COR-L47 (cell line): ENCODE measurements at places on chromosomes 6 and 20.

DNA sequence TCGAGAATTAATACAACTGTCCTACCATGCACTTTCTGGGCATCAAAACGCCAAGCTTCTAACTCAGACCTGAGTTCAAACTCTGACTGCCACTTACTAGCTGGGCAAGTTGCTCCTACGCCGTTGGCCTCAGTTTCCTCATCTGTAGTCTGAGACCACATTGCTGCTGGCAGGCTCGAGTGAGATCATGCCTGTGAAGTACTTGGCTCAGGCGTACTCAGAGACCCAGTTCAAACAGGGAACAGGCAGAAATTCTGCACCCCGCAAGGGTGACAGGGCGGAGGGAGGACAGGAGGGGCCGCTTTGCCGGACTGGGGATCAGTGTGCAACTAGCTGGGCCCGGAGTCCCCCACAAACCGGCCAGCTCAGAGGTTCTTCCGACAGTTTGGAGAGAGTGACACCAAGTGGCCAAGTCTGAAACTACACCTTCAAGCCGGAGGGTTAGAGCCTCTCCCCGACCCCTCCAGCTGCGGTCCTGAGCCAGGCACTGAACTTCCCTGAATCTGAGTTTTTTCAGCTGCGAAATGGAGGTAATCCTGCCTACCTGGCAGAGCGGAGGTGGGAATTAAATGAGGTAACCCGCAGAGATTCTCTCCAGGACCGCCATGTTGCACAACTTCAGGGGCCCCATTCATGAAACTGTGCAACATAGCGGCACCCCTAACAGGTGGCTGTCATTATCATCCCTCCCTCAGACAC is 46.0 kb upstream of the PTPN1 start:
- DNase-seq: peak; percentile 10

- no peak for DNase-seq
Measured at GRCh38 chr6:115891111-115891669, 169.5 kb downstream of the FRK start.

GRCh38 chr6:37668251-37668650 is 29.4 kb downstream of the MDGA1 start:
- no peak for DNase-seq

- DNase-seq: no peak
Measured at GRCh38 chr6:15511248-15512125, 151.3 kb downstream of the DTNBP1 start.

- no peak for DNase-seq
Measured at GRCh38 chr20:9422321-9423057, 91.9 kb upstream of the LAMP5 start.

DNA sequence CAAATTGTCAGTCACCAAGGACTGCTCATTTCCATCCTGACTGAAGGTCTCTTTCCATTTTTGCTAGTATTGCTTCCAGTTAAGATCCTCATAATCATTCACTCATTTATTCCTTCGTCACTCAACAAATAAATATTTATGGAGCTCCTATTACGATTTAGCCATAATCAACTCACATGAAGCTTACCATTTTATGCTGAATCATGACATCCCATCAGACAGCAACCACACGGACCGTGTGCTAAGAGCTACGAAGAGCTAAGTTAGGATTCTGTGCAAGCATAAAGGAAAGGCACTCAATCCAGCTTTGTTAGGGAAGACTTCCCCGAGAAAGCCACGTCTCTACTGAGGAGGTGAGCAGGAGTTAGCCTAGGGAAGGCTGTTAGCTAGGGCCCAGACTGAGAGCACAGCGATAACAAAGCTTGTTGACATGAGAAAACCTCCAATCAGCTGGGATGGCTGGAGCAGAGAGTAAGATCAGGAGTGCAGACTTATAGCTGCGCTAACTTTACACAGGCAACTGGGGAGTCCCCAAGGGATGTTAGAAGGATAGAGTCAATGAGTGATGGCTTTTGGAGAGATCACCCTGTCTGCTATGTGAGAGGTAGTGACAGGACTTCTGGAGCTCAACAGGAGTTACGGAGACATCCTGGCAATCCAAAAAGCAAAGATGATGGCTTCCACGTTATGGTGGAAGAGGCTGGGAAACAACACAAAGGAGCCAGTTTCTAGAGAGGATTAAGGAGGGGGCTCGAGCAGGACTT is 2.6 kb upstream of the GID8 start:
- no peak for DNase-seq

DNA sequence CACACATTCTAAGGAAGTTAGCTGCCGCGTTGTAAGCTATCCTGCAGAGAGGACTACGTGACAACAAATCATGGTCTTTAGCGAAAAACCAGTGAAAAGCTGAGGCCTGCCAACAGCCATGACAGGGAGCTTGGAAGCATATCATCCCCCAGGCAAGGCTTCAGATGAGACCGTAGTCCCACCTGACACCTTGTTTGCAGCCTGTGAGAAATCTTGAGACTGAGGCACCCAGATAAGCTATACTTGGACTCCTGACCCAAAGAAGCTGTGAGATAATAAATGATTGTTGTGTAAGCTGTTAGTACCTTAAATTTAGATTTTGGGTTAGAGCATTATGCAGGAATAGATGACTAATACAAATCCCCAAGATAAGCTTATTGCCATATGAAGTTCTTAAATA is 45.4 kb upstream of the SENP6 start:
- DNase-seq: no peak

GRCh38 chr6:112691289-112691688 is 344.2 kb downstream of the RFPL4B start:
- DNase-seq: no peak

DNA sequence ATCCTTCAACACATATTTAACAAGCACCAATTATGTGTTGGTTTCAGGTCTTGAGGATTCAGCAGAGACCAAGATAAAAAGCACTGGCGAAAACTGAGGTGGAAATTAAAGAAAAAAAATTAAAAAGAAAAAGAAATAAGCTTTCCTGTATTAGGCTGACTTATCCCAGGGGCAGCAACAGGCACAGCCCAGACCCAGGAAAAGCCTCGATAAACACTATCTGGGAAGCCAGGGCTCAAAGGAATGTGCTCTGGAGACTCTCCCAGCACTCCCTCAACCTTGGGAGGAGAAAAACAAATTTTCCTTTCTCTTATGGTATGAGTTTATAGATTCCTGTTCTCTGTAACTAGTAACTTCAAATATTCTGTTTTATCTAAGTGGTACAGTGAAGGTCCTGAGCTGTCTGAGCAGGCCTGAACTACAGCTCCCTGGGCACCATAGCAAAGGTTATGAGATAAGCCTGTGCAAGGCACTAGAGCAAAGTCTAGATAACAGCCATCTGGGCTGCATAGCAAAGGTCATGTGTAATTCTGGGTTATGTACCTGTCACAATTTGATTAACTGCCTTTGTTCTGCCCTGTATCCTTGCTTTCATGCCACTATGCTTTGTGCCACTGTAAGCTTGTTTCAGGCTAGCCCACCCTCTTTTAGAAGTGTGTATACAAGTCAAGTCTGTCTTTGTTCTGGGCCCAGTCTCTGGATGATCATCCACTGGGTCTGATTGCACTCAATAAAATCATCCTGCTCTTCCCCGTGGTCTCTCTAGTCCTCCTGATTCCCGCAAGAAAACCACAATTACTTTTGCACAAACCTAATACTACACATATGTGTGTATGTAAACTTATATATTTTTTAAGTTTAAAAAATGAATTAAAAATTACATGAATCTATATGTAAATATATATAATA is 54.0 kb downstream of the IL22RA2 start:
- DNase-seq: no peak

DNA sequence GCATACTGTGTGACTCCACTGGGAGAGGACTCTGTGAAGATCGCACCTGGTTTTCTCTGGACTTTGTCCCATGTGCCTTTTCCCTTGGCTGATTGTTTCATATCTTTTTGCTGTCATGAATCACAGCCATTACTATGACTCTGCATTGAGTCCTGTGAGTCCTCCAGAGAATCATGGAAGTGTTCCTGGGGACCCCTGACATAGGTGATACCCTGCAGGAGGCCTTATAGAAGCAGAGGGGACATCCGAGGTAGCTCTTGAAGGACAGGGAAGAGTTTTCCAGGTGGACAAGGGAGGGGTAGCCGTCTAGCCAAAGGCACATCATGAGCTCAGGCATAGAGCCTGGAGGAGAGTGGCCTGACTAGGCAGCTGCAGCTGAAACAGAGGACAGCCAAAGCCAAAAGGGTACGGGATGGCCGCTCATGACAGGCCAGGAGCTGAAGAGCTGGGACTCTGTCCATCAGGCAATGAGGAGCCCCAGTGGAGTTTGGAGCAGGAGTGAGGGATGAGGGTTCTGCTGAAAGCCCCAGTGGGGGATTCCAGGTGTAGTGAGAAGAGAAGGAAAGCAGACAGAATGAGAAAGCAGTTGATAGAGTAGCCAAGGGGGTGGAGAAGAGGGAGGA is 86.6 kb upstream of the TOX2 start:
- no peak for DNase-seq

GRCh38 chr6:24775520-24776058 is 852 bp downstream of the GMNN start:
- DNase-seq: no peak

GRCh38 chr6:148999501-148999900 is 252.7 kb downstream of the UST start:
- no peak for DNase-seq

- peak; percentile 11 for DNase-seq
Measured at GRCh38 chr6:168052291-168052891, 26.6 kb downstream of the FRMD1 start.

DNA sequence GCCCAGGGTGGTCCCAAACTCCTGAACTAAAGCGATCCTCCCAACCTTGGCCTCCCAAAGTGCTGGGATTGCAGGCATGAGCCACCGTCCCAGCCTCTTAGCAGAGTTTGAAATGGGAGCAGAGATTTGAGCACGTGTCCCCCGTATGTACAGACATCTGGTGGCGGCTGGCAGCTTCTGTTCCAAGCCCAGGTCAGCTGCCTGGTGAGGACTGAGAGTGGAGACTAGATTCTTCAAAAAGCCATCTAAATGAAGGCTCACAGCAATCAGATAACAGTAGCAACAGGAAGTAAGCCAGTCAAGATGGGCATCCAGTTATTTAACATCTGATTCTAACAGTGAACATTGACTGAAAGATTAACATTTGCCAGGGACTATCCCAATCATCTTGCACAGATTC is 128.1 kb upstream of the AKAP12 start:
- no peak for DNase-seq

GRCh38 chr6:43077333-43077809 is 1.3 kb downstream of the PTK7 start:
- DNase-seq: no peak

GRCh38 chr20:675033-675452 is 559 bp downstream of the SCRT2 start:
- DNase-seq: no peak

DNA sequence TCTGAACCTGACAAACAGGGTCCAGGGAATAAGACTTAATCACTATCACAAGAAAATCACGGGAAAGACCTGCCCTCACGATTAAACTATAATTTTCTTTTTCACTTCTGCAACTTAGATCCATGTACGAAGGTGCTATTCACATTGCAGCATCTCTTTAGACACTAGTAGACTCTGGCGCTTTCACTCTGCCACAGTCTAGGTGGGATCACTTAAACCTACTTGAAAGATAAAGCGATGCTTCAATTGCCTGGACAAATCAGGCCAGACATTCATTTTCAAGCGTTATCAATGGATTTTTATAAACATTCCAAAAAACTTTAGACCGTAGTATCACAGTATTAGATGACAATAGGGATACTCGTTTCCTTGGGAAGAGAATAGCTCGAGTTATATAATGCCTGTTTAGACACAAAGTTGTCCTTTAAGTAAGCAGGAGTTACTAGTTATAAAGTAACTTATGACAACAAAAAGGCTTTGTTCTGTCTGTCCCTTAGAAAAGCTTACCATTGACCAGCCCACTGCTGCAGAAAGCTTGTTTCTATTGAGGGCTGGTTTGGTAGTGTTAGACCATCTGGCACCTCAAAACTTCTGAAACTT is 367.3 kb downstream of the UTRN start:
- no peak for DNase-seq

DNA sequence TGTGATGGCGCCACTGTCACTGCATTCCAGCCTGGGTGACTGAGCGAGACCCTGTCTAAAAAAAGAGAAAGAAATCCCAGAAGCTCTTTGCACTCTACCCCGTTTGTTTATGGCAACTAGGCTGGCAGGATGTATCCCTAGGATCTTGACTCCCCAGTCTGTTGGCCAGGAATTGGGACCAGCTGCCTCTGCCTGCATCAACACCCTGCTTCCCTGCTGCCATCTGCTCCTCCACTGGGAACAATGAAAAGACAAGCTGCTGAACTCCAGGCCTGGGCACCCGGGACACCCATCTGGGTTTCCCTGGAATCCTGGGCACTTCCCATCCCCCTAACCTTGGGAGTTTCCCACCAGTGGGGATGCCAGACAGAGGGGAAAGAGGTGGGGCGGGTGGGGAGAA is 64.9 kb downstream of the CPNE5 start:
- no peak for DNase-seq

GRCh38 chr6:21935561-21936028 is 342.0 kb downstream of the SOX4 start:
- DNase-seq: no peak

DNA sequence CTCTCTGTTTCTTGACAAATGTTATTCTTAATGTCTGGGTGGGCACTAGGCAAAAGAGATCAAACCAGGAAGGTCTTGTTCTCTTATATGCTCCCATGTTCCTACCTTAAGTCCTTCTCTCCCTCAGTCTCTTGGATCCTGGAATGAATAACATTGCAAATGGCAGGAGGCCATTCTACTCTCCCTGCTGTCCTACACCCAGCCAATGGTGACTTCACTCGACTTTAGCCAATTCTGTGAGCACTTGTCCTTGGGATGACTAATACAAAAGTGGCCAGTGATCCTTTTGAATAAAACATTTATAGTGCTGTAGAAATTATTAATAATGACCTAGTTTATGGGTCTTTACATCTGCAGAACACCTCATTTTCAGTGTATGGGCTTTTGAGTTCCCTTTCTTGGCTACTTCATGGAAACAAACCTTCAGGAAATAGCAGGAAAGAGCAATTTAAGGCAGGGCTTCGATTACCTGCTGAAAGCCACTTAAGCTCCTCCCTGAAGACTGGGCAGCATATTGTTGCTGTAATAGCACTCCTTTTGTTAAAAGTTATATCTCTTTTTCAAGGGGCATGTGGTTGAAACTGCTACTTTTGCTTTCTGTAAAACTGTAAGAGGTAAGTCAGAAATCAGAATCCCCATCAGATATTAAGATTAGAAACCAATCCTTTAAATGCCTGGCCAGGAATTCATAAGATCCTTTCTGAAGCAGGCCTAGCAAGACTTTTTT is 10.5 kb downstream of the OTOR start:
- no peak for DNase-seq

GRCh38 chr20:63333241-63333836 is 27.8 kb downstream of the CHRNA4 start:
- DNase-seq: peak; percentile 23

GRCh38 chr20:20797521-20798310 is 85.3 kb upstream of the RALGAPA2 start:
- DNase-seq: no peak

GRCh38 chr6:108560463-108561308 is at the start of gene FOXO3:
TSS of gene FOXO3 (plus strand) at chr6:108560917. CDS start at chr6:108561209, 292 bp downstream.
- peak; percentile 48 for DNase-seq

- no peak for DNase-seq
Measured at GRCh38 chr6:7219310-7219709, 93.7 kb downstream of the SSR1 start.

GRCh38 chr6:11058406-11058805 is 14.3 kb upstream of the ELOVL2 start:
- DNase-seq: no peak

- DNase-seq: no peak
Measured at GRCh38 chr20:38241201-38241600, 19.3 kb downstream of the KIAA1755 start.
